Mucosa of descending colon (tissue), 3 donors: ENCODE measurements at places on chromosomes 2 and 18. TPM values are rescaled to one million over a fixed set of nuclear protein-coding genes. Genes with fewer than 3 reads are reported as not detected.

The ARHGAP28 gene
- total RNA-seq, result 2.0 TPM

The SLC9A4 gene
- not detected for total RNA-seq

The XIRP2 gene
- 0.55 TPM for total RNA-seq

The IGFBP5 gene
- total RNA-seq, result 628 TPM

The GCG gene
- total RNA-seq, result 47.4 TPM

GRCh38 chr18:48600456-48601090 lies 61.7 kb downstream of the CTIF start:
- DNase-seq, result no peak

DNA sequence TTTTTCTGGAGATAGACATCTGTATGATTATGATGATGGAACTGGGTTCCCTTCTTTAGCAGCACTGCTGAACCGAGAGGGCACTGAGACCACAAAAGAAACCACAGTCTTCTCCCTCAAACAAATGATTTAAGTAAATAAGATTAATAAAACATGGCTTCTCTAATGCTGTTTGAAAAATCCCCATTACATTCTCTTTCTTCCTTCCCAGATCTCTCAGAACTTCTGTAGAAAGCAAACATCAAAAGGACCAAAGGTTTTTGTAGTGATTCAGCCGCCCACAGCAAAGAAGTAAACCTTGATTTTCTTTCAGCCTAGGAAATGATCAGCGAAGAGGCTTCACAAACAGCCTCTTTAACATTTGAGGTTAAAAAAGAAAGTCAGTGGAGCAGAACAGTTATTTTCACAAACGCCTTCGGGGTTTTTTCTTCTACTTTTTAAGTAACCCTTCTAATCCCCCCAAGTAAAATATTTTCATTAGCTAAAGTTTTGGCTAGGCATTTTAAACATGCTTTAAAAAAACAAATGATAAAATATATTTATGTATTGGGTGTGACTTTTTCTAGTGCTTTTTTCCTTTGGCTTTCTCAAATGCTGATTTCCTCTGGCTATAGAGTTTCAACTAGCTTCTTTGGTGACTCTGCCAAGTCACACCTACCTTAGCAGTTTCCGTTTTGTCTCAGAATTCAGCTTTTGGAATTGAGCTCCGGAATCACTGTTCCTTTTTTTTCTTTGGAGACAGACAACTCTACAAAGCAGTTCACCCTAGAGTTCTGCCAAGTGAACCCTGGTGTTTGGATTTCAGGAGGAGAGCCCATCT lies 89.6 kb downstream of the UPP2 start:
- no peak for DNase-seq

GRCh38 chr2:25314514-25315315 lies 27.0 kb downstream of the DNMT3A start:
- DNase-seq, result peak; percentile 74

- no peak for DNase-seq
Measured at GRCh38 chr18:45980229-45980628, 13.1 kb upstream of the EPG5 start.

DNA sequence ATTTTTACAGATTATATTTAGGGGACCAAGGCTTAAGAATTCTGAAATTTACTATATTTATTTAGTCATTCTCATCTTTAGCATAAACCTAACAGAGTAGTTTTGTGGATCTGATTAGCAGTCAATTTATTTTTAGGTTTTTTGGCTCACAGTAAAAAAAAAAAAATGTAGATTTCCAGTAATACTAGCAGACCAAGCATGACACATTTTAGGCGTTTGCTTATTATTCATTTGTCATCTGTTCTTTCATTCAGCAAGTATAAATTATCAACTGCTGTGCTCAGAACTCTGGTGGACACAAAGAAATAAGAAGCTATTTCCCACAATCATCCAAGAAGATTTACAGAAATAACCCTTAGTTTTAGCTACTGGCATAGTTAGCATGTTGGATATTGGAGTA lies 20.6 kb downstream of the PDE1A start:
- no peak for DNase-seq

DNA sequence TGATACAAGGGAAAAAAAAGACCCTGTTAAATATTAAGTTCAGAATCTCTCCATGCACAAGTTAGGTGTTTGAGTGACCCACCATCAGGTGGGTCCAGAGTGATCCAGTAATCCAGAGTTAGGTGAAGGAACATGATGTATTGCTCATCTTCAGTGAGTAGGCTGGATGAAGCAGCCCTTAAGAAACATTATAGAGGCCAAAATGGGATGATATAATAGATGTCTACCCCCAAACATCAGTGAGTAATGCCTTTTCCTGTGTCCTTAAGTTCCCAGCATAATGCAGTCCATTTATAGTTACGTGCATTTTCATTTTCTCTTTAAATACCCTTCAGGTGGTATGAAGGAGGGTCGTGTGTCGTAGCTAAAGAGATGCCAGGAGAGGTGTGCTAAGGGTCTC lies 89.6 kb downstream of the MAP4K4 start:
- DNase-seq, result no peak

DNA sequence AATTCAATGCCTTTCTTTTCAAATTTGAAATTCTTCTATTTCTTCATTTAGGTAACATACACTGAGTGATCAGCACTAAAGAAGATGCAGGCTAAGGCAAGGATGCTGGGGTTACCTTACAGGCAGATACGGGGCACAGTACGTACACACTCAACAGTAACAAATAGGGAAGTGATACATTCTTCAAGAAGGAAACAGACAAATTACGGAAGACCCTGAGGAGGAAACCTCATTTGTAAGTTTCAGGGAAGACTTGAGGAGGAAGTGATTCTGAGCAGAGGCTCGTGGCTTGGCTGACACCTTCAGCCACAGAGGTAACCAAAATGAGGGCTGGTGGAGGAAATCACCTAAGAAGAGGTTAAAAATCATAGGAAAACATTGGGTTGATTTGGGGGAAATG lies 1108.3 kb upstream of the KLHL29 start:
- DNase-seq, result no peak

DNA sequence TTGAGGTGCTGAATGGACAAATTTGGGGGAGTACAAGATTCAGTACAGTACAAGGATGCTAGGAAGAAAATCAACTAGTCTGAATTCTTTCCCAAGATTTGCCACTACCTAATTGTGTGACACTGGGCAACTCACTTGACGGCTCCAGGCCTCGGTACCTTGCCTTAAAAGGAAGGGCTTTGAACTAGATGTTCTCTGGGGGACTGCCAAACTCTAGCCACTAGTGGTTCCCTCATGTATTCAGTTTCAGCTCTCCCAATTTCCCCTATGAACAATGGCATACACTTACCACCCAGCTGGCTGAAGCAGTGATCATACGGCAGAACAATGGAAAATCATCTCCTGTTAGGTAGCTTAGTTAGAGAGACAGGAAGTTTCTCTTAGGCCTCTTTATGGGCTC lies 73.4 kb downstream of the VWC2L start:
- no peak for DNase-seq

DNA sequence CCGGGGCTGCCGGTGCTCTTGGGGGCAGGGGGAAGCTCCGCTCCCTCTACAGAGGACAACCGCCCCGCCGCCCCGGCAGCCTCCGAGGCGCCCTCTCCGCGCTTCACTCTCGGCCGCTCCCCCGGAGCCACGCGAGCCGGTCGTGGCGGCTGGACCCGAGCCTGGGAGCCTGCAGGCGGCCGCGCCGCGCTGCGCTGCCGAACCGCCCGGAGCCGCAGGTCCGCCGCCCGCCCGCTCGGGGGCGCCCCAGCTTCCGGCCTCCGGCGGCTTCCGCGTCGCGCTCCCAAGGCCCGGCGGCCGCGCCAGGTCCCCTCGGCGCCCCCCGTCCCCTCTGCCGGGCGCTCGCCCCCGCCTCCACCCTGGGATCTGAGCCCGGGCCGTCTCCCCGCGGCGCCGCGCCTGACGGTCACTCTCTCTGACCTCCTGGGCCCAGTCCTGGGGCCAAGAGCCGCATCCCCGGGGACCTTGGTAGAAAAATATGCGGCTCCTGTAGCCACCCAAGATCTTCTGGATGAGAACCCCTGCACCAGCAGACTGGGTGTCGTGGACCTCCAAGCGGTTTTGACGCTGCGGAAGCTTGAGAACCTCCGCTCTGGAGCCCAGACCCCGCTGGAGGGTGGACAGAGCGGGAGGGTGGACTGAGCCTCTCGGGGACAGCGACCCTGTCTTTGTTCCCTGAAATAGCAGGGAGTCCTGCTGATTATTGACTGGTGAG lies 44.3 kb downstream of the SERTAD2 start:
- peak; percentile 68 for DNase-seq

- no peak for DNase-seq
Measured at GRCh38 chr18:55064760-55065159, 105.5 kb upstream of the CCDC68 start.

DNA sequence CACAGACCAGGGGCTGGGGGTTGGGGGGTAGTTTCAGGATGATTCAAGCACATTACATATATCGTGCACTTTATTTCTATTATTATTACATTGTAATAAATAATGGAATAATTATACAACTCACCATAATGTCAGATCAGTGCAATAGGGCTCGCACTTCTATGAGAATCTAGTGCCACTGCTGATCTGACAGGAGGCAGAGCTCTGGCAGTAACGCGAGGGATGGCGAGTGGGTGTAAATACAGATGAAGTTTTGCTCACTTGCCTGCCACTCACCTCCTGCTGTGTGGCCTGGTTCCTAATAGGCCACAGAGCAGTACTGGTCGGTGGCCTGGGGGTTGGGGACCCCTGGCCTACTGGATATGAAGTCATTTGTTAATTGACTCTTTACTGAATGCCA lies 190.5 kb downstream of the CLIP4 start:
- DNase-seq, result no peak

DNA sequence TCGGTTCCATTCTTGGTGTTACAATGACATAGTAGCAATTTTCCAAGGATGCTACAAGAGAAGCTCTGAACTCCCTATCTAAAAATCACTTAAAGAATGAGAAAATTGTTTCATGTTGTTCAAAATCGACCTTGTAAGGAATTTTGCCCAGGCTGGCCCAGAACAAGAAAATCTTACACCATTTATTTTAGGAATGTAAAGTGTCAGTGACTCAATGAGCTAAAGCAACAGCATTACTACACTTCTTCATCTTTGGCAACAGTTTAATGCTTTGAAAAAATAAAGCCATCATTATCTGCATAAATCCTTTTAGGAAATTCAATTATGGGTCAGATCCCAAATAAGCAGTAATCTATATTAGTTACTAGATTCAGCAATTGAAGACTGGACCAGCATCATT lies 38.6 kb downstream of the SLC25A12 start:
- no peak for DNase-seq

DNA sequence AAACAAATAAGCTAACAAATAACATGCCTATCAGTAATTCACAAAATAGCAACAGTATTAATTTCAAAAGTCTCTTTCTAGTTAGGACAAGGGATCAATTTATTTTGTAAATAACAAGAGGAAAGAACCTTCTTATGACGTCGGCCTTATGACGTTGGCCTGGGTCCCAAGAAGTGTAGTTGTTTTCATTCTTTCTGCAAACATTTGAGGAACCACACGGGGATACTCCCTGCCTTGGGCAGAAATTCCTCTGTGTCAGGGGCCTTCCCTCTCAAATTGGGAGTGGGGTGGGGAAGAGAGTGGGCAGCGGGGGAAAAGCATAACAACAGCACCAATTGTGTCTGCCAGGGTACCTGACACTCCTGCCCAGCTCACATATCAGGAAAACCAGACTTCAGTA lies 1.3 kb downstream of the CCDC68 start:
- DNase-seq, result peak; percentile 63

GRCh38 chr18:23943104-23943503 lies 71.5 kb upstream of the TTC39C start:
- DNase-seq, result no peak

DNA sequence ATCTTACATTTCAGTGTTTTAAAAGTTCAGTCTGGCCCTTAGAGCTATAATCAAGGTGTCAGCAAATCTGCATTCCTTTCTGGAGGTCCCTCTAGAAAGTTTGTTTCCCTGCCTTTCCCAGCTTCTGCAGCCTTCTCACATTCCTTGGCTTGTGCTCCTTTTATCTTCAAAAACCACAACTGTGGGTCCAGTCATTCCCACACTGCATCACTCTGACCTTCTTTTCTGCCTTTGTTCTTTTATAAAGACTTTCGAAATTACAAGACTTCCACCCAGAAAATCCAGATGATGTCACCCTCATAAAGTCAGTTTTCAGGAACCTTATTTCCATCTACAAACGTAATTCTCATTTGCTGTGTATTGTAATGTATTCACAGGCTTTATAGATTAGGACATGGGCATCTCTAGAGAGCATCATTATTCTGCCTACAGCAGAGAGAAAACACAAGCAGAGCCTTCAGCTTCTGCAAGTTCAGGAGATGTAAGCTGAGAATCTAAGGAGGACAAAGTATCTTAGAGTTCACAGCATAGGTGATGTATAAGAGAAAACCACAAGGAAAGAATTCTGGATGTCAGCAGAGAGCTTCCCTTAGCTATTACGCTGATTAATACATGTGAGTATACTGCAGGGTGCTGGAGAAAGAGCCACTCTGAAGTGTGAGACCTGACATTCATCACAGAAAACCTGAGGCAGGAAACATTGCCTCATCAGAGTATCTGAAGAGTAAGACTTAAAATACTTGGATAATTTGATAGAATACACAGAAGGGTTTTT lies 1100.2 kb downstream of the CBLN2 start:
- DNase-seq, result no peak

- DNase-seq, result peak; percentile 67
Measured at GRCh38 chr2:121202541-121203310, 82.3 kb downstream of the TFCP2L1 start.

- no peak for DNase-seq
Measured at GRCh38 chr2:230589025-230589424, 123.6 kb upstream of the CAB39 start.

DNA sequence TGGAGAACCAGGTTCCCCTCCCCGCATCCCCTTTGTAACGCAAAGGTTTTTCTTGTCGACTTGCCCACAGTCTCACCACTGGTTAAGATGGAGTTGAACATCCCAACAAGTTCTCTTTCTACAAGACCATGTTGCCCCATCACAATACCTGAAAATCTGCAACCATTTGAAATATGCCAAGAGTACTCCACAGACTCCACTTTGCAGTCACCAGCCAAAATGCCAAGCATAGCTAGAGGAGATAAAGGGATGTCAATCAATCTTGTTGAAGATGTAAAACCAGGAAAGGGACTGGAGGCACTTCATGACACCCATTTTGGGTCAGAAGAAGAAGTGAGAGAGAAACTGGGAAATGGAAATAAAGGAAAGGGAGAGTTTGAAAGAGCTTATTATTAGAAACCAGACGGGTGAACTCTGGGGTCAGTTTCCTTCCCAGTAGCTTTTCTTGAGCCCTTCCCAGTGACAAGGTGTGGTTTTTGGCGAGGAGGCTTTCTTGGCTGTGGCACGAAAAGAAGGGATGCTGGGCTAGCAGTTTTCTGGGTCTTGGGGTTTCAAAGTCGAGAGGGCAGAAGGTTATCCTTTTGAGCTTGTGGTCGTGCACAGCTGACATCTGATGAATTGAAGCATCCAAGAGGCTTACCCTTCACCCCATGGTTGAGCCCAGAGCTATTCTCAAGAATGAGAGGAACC lies 79.3 kb downstream of the ACAA2 start:
- DNase-seq, result no peak

DNA sequence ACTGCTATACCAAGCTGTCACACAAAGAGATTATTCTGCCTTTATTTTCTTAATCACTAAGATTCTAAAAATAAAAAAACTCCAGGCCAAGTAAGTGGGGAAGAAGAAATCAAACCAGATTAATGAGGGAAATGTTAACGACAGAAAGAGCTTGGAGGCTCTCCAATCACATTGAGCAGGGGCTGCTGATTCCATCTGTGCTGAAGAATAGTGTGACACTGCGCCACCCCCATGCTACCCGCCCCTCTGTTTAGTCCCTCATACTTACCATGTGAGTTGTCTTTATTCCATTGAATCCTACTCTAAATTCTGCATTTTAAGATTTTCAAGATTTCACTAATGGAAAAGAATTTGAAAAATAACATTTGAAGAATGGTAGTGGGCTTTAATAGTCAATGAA lies 998.0 kb upstream of the CDH2 start:
- no peak for DNase-seq

GRCh38 chr2:100580367-100581276 lies 17.8 kb downstream of the PDCL3 start:
- DNase-seq, result peak; percentile 35
